ENCODE measurements at places on chromosomes 11 and 22.

DNA sequence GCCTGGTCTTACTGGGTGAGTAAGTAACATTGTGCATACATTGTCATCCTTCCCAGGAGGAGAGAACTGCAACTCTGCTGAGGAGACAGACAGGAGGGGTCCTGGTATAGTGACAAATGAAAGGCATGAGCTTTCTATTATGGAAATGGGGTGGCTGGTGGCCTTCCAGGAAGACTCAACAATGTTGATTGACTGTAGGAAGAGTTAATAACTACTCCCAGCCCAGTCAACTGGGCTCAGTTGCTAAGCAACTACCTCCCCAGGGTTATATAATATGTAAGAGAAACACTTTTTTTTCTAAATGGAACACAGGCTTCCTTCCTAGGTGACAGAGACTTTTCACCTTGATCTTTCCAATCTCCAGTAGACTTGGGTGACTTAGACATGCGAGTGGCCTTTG lies 28.2 kb downstream of the SEZ6L start:
- no peak for DNase-seq

GRCh38 chr11:132632641-132633124 lies 899.6 kb downstream of the OPCML start:
- DNase-seq, result no peak

GRCh38 chr11:61694946-61695706 lies 14.9 kb downstream of the DAGLA start:
- no peak for DNase-seq

DNA sequence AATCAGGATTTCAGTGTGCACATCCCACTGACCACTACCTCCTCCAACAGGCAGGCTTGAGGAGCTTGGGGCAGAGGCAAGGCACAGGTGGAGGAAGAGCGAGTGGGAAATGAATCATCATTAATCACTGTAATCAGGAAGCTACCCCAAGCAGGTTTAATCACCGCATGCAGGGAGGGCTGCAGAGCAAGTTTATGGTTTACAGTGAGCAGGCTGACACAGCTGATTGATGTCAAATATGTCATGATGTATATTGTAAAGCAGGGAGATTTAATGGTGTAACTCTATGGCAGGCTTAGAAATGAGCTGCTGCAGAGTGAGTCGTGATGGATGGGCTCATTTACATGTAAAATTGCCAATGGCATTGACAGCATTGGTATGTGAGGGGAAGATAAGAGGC lies 441.0 kb downstream of the NTM start:
- DNase-seq, result no peak

DNA sequence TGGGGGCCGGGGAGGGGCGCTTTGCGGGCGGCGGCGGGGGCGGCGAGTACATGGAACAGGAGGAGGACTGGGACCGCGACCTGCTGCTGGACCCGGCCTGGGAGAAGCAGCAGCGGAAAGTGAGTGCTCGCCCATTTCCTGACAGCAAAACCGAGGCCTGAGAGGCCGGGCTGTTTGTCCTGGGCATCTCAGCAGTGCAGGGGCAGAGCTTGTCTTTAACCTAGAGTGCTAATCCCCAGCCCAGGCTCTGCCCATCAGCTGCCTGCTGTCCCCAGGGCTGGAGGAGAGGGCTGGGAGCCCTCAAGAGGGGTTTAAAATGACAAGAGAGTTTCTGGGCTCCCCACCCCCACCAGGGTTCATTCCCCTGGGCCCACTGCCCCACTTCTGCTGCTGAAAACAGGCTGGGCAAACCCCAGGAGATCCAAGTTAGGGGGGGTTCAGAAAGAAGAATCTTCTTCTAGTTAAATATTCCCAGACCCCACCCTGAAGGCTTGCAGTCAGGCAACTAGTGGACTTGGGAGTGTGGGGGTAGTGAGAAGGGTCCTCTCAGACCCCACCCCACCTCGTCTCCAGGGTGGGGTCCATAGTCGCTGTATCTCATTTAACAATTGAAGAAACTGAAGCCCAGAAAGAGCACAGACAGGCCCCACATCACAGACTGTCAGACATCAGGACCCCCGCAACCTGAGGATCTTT lies 411 bp downstream of the ACTN3 start:
- DNase-seq, result no peak

GRCh38 chr11:110907629-110908028 lies 195.4 kb upstream of the ARHGAP20 start:
- DNase-seq, result no peak
